Fibroblast of lung (primary cell): ENCODE measurements at places on chromosomes 11 and 22. TPM values are rescaled to one million over a fixed set of nuclear protein-coding genes. Genes with fewer than 3 reads are reported as not detected.

SLC22A6 gene
- not detected in 2 replicates for polyA plus RNA-seq

NPAS4 gene
- polyA plus RNA-seq = 0.08 and 0.16 TPM in 2 replicates

TTLL12 gene
- 6.0 and 8.6 TPM in 2 replicates for polyA plus RNA-seq

MMP3 gene
- 16.0 and 19.1 TPM in 2 replicates for polyA plus RNA-seq

TYR gene
- not detected in 2 replicates for polyA plus RNA-seq

GRCh38 chr11:14645985-14646900, 2.6 kb downstream of the PDE3B start:
- peak overlapping the region; percentile 88 for H3K4me3 ChIP-seq
- no peaks in the 10 kb centered on the region for H3K4me1 ChIP-seq
- H3K27ac ChIP-seq = no peak overlapping the region
- no peaks in the 10 kb centered on the region for H3K27me3 ChIP-seq
- DNase-seq = peak; percentile 37
- H3K36me3 ChIP-seq = no peaks in the 10 kb centered on the region

- no peak for DNase-seq
- no peak overlapping the region for H3K27ac ChIP-seq
- H3K4me1 ChIP-seq = no peaks in the 10 kb centered on the region
- no peak overlapping the region for H3K4me3 ChIP-seq
- peaks cover 92% of the 10 kb centered on the region for H3K27me3 ChIP-seq
Observed at GRCh38 chr11:31818425-31818755, 7.3 kb upstream of the PAX6 start.

GRCh38 chr22:25485626-25486545, 78.6 kb upstream of the GRK3 start:
- peaks cover 3% of the 10 kb centered on the region for H3K4me1 ChIP-seq
- H3K27ac ChIP-seq = no peak overlapping the region
- peaks cover 2% of the 10 kb centered on the region for H3K36me3 ChIP-seq

- no peak overlapping the region for H3K27ac ChIP-seq
- no peak overlapping the region for H3K4me3 ChIP-seq
- no peaks in the 10 kb centered on the region for H3K36me3 ChIP-seq
- H3K4me1 ChIP-seq = no peaks in the 10 kb centered on the region
- H3K27me3 ChIP-seq = no peaks in the 10 kb centered on the region
- no peak for DNase-seq
Observed at GRCh38 chr11:2452321-2453012, 7.7 kb downstream of the KCNQ1 start.

DNA sequence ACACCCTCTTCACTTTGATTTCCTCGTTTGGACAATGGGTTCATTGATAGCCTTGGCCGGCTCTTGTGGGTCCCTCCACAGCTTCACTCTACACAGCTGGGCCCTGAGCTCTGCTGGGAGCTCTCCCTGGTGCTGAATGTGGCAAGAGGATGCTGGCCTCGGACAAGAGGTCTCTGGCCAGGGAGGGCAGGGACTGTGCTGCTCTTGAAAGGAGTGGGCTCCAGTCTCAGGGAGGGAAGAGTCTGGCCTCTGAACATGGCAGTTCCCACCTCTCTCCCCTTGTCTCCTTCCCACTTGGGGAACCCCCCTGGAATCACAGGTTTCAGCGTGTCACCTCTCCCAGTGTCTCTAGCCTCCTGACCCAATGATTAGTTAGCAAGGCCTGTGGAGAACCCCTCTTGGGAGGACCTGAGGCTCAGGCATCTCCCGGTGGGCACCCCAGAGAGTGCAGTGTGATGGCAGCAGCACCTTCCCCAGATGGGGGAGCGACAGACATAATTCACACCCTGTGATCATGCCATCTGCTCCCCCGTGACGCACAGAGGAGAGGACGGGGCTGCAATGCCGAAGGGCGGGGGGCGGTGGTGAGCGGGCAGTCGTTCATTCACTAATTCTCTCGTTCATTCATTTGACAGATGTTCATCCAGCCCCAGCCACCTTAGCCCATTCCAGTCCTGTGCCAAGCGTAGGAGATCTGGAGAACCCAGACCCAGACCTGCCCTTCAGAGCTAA, 2.8 kb upstream of the CABP7 start:
- H3K4me3 ChIP-seq = no peak overlapping the region
- H3K36me3 ChIP-seq = no peaks in the 10 kb centered on the region
- DNase-seq = peak; percentile 75
- H3K27me3 ChIP-seq = peaks cover 22% of the 10 kb centered on the region
- no peaks in the 10 kb centered on the region for H3K4me1 ChIP-seq

- H3K4me3 ChIP-seq = no peak overlapping the region
- H3K27ac ChIP-seq = no peak overlapping the region
- no peaks in the 10 kb centered on the region for H3K27me3 ChIP-seq
- no peak for DNase-seq
Observed at GRCh38 chr22:40965936-40966725, 15.0 kb downstream of the RBX1 start.

GRCh38 chr22:20815477-20816050, 41.7 kb downstream of the SERPIND1 start:
- no peaks in the 10 kb centered on the region for H3K27me3 ChIP-seq
- no peak overlapping the region for H3K27ac ChIP-seq
- no peak for DNase-seq
- H3K4me1 ChIP-seq = no peaks in the 10 kb centered on the region
- peaks cover 10% of the 10 kb centered on the region for H3K36me3 ChIP-seq
- no peak overlapping the region for H3K4me3 ChIP-seq

GRCh38 chr11:2721210-2721916, 21.6 kb upstream of the KCNQ1OT1 start:
- H3K27me3 ChIP-seq = peaks cover 3% of the 10 kb centered on the region
- DNase-seq = no peak

GRCh38 chr11:83195649-83196048, 2.1 kb downstream of the ANKRD42 start:
- no peak overlapping the region for H3K4me3 ChIP-seq
- H3K27ac ChIP-seq = no peak overlapping the region
- no peak for DNase-seq
- H3K27me3 ChIP-seq = no peaks in the 10 kb centered on the region

- DNase-seq = no peak
- H3K4me3 ChIP-seq = peak overlapping the region; percentile 47
- H3K27me3 ChIP-seq = no peaks in the 10 kb centered on the region
- peaks cover 11% of the 10 kb centered on the region for H3K36me3 ChIP-seq
- no peak overlapping the region for H3K27ac ChIP-seq
Observed at GRCh38 chr11:61295596-61295926, 445 bp upstream of the VWCE start.

GRCh38 chr11:28836285-28837081, 728.3 kb downstream of the METTL15 start:
- peaks cover 8% of the 10 kb centered on the region for H3K4me1 ChIP-seq
- no peak overlapping the region for H3K4me3 ChIP-seq
- peak overlapping the region; percentile 64 for H3K27ac ChIP-seq
- H3K27me3 ChIP-seq = no peaks in the 10 kb centered on the region
- peak; percentile 100 for DNase-seq
- no peaks in the 10 kb centered on the region for H3K36me3 ChIP-seq
